HFFc6 (cell line): ENCODE measurements at places on chromosomes 4 and X.

- no peak for DNase-seq
Observed at GRCh38 chr4:8700531-8700930, 108.0 kb downstream of the CPZ start.

DNA sequence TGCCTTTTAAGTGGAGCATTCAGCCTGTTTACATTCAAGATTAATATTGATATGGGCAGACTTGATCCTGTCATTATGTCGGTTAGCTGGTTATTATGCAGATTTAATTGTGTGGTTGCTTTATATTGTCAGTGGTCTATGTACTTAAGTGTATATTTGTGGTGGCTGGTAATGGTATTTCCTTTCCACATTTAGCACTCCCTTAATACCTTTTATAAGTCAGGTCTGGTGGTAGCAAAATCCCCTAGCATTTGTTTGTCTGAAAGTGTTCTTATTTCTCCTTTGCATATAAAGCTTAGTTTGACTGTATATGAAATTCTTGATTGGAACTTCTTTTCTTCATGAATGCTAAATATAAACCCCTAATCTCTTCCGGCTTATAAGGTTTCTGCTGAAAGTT is 403.7 kb upstream of the EPHA5 start:
- no peak for DNase-seq

DNA sequence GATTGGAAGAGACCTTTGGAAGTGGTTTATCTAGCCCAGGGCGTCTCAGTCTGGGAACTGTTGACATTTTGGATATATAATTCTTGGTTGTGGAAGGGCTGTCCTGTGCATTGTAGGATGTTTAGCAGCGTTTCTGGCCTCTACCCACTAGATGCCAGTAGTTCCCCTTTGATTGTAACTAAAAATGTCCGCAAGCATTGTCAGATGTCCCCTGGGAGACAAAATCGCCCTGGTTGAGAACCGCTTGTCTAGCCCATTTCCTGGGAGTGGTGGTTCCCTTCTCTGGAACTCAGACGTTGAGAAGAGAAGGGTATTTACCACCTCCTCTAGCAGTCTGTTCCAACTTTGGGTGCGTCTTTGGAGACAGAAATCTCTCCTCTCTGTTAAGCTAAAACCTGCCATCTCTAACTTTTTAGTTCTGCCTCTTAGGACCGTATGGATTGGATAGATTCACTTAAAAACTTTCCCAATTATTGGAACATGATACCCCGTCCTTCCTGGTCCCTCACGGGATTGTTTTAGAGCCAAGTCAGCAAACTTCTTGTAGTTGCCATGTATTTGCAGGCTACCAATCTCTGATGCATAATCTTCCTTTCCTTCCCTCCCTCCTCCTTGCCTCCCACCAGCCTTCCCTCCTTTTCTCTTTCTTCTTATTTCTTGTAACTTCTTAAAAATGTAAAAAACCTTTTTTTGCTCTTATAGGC is 13.9 kb downstream of the TMEM165 start:
- no peak for DNase-seq

- DNase-seq: no peak
Observed at GRCh38 chr4:42627885-42628646, 28.8 kb downstream of the ATP8A1 start.

- DNase-seq: no peak
Observed at GRCh38 chrX:48683411-48683982, at the start of gene WAS. TSS of gene WAS (plus strand) at chrX:48683799. CDS start at chrX:48683854, 55 bp downstream.

GRCh38 chr4:145679991-145680455 is at the start of gene C4orf51:
TSS of gene C4orf51 (plus strand) at chr4:145680146. CDS start at chr4:145680204, 58 bp downstream.
- DNase-seq: peak; percentile 40

DNA sequence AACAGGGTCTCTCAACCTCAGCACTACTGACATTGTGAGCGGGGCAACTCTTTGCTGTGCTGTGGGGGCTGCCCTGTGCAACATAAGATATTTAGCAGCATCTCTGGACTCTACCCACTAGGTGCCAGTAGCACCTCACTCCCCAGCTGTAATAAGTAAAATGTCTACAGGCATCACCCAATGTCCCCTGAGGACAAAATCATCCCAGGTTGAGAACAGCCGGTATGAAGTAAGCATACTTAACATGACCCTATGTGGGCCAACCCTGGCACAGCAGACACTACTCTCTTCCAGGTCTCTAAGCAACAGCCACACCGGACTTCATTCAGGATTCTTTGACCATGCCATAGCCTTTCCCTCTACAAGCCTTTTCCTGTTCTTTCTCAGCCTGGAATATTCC is 10.5 kb upstream of the MGST2 start:
- peak; percentile 45 for DNase-seq

DNA sequence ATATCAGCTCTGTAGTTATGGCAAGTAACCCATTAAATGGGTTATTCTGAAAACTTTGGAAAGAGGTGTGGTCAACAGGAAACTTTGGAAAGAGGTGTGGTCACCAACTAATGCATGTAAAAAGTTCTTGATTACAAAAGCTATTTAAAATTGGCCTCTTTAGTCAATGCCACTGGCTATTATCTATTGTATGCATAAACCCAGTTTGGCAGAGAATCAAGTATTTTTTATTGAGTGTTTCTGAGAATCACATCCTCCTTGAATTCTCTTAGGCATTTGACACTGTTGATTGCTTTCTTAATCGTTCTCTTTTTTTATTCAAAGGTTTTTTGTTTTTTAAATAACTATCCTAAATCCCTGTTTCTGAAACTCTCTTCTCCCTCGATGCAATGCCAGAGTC is 7.5 kb downstream of the P2RY4 start:
- no peak for DNase-seq

GRCh38 chr4:160928482-160928881 is 1235.3 kb downstream of the FSTL5 start:
- no peak for DNase-seq

- DNase-seq: no peak
Observed at GRCh38 chrX:28997706-28998463, 410.6 kb downstream of the IL1RAPL1 start.

GRCh38 chrX:7704205-7704604 is 138.8 kb upstream of the VCX start:
- no peak for DNase-seq

GRCh38 chr4:168551945-168552695 is 55.3 kb downstream of the PALLD start:
- DNase-seq: no peak

GRCh38 chrX:84467898-84468297 is 34.4 kb downstream of the HDX start:
- no peak for DNase-seq

GRCh38 chr4:38822748-38823303 is 18.2 kb upstream of the TLR1 start:
- DNase-seq: no peak

- peak; percentile 68 for DNase-seq
Observed at GRCh38 chr4:158729716-158730559, 6.7 kb upstream of the PPID start.

- DNase-seq: no peak
Observed at GRCh38 chr4:53593765-53594164, 2.5 kb upstream of the LNX1 start.

GRCh38 chr4:105624530-105624929 is 72.1 kb downstream of the ARHGEF38 start:
- peak; percentile 4 for DNase-seq

- no peak for DNase-seq
Observed at GRCh38 chr4:173317004-173317403, 17.2 kb downstream of the HMGB2 start.

DNA sequence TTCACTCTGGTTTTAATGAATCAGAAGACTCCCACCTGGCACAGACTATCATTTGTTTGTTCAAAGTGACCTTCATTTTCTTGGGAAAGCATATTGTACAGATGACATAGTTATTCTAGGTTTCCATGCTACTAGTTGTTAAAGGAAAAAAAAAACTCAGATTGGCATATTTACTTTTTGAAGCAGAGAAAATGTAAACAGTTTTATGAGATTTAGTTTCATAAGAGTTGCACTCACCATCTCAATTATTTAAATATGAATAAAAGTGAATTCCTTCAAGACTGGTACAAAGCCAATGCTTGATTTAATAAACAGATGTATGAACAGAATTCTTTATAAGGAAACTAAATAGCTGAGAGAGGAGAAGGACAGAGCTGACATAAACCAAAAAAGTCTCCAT is 280.3 kb upstream of the UGT8 start:
- no peak for DNase-seq

DNA sequence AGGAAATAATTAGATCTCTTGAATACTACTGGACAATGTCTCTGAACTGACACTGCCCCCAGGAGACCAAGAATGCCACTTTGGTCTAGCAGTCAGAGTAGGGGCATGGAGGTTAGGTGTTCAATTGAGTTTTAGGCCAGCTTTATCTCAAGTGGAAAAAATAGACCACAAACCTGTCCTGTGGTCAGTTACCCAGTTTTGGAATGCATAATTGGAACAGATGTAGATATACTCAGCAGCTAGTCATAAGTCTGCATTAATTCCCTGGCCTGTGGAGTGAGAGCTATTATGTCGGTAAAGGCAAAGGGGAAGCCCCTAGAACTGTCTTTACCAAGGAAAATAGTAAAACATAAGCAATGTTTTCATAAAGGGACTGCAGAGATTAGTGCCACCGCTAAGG is 587.7 kb downstream of the GLUD2 start:
- no peak for DNase-seq

DNA sequence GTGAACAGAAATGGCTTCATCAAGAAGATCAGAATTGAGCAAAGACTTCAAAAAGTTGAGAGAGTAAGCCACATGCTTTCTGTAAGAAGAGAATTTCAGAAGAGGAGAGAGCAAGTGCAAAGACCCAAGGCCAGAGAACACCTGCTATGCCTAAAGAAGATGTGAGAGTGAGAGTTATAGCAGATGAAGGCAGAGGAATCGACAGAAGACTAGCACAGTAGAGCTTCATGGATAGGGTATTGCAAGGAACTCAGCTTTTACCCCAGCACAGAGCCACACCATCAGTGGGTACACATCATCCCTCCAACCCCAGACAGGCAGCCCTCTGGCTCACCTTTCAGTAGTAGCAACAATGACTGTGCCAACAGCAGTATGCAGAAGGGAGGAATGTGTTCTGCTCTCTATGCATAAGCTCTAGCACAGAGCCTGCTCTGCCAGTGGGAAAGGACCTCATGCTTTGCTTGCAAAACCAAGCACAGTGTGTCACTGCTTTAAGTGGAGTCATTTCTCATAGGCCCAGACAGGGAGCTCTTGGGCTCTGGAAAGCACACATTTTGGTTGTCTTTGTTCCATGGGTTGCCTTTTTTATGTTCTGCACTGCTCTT is 318.6 kb downstream of the NAF1 start:
- DNase-seq: no peak

GRCh38 chr4:7186031-7186430 is 6.3 kb upstream of the SORCS2 start:
- DNase-seq: no peak

- peak; percentile 10 for DNase-seq
Observed at GRCh38 chrX:105190252-105190853, 30.1 kb downstream of the TEX13A start.

- DNase-seq: peak; percentile 59
Observed at GRCh38 chr4:118816538-118817177, 19.3 kb downstream of the SEC24D start.

- DNase-seq: no peak
Observed at GRCh38 chr4:32427566-32427965, 1707.4 kb downstream of the PCDH7 start.

GRCh38 chr4:88005076-88005475 is 2.4 kb upstream of the PKD2 start:
- DNase-seq: peak; percentile 72

DNA sequence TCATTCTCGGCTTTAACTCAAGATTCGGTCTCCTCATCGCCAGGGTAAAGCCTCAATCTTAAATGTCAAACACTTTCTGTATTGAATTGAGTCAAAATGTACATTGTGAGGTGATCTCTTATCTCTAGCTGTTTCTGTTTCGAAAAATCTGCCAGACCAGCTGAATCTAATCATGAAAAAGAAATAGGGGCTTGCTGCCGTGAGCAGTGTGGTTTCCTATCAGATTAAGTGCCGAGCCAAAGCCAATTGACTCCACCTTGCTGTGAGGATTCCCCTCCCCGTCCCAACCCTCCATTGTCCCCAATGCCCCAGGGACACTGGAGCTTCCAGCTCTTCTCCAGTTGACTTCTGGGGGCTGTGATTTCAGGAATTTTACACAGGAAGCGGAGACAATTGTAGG is 12.5 kb upstream of the CRLF2 start:
- DNase-seq: no peak

DNA sequence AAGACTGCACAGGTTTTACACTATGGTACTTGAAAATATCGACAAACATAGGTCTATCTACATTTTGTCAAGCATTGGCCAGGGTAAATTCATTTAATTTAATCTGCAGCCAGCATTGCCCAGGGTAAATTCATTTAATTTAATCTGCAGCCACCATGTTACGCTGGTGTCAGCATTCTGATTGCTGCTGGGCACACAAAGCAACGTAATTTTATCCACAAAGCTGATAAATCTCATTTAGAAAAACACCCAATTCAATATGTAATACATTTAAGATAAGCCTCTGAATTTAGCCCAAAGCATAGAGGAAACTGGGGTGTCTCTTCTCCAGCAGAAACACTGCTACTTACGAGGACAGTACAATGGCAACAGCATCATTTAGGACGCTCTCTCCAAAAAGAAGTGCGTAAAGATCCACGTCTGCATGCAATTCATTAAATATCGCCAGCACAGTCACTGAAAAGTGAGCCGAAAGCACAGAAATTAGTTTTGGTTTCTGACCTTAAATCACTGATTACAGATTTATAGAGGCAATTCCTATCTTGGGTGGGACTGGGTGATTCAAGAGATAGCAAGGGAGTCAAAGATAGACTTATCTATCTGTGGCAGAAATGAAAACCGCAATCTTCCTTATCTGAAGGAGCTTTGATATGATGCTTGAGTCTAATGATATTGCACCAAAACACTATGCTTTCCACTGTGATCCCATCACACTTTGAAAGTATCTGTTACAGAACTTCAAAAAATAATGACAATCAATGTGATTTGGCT is 88.8 kb downstream of the CHST7 start:
- DNase-seq: no peak

DNA sequence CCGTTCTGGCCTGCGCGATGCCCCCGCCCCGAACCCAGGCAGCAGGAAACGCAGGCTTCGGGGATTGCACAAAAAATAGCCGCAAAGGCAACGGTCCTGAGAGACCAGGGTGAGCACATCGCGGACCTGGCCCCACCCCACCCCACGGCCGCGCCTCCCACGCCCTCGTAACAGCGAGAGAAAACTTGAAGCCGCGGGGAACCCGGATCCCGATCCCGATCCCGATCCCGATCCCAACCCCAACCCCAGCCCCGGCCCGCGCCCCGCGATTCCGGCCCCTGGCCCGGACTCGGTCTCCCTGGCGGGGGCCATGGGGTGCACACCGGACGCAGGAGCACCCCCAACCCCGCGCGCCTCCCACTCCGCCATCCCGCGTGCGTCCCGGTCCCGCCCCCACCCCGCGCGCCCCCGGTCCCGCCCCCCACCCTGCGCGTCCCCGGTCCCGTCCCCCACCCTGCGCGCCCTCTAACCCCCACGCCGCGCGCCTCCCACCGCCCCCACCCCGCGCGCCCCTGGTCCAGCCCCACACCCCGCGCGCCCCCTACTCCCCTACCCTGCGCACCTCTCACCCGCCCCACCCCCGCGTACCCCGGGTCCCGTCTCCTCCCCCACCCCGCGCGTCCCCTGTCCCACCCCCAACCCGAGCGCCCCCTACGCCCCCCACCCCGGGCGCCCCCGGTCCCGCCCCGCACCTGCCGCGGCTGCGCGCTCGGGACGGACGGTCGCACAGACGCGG is 29.0 kb downstream of the NOP14 start:
- DNase-seq: peak; percentile 56

- DNase-seq: no peak
Observed at GRCh38 chrX:99603091-99603814, 806.8 kb downstream of the PCDH19 start.
